ENCODE measurements at places on chromosomes 4 and X.

GRCh38 chr4:149836546-149836945, 20.9 kb upstream of the IQCM start:
- DNase-seq: no peak

DNA sequence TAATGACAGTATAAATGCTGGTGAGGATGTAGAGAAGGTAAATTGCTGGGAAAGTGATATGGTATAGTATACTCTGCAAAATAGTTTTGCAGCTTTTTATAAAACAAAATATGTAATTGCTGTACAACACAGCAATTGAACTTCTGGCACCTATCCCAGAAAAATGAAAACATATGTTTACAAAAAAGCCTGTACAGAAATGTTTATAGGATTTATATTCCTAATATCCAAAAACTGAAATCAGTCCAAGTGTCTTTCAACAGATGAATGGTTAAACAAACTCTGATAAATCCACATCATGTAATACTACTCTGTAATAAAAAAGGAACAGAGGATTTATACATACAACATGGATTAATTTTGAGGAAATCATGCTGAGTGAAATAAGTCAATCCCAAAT, 198.4 kb upstream of the ACTRT1 start:
- no peak for DNase-seq

GRCh38 chr4:169231647-169232262, 39.0 kb downstream of the SH3RF1 start:
- no peak for DNase-seq

GRCh38 chrX:85107407-85107806, 103.7 kb downstream of the APOOL start:
- no peak for DNase-seq

DNA sequence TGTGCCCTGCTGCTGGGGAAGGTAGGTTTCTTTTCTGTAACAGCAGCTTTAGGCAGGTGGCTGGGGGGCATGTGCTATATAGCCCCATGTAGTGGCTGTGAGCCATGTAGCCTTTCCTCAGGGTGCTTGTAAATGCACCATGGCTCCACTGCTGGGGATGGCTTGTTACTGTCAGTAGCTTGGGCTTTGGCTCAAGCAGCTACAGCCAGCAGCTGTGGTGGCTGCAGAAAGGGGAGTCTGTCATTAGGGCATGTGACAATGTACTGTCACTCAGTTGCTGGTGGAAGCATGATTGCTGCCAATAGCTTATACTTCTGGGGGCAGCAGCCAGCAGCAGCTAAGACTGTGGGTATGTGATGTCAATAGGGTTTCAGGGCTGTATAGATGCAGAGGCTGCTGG, 33.9 kb upstream of the DDIT4L start:
- DNase-seq: no peak

DNA sequence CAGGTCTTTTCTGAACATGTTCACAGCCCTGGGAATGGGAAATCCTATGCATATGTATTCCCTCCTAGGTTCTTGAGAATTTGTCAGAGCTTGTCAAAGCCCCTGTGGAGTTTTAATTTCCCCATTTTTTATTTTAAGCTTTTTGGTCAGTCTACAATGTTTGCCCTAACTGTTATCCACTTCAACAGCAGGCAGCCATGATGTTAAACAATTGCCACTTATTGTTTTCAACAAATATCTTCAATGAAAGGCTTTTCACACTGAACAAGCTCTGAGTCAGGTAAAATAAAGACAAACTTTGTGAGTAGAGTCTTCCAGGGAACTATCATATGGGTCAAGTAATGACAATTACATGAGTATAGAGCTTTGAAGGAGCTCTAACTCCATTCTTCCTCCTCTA, 25.0 kb upstream of the ATP1B4 start:
- DNase-seq: no peak

GRCh38 chr4:42104521-42104920, 47.9 kb downstream of the BEND4 start:
- no peak for DNase-seq

- DNase-seq: no peak
Measured at GRCh38 chr4:91212211-91212610, 1085.0 kb downstream of the CCSER1 start.
